GM18507 (cell line): ENCODE measurements at places on chromosomes 6 and 20.

- no peak for DNase-seq
Observed at GRCh38 chr6:127902933-127903332, 2.1 kb upstream of the THEMIS start.

DNA sequence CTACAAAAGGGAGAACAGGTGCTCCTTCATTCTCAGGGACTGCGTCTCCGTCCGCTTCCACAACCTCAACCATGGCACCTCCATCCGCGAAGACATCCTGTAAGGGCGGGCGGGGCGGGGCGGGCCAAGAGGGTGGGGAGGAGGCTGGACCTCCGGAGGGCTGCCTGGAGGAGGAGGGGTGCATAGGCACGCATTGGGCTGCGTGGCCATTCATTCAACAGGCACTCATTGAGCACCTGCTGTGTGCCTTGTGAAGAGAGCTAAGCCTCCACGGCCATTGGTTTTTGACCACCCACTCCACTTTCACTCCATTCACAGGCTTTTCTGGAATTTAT, 435 bp downstream of the ZSWIM3 start:
- DNase-seq: peak; percentile 56

GRCh38 chr6:30042914-30043313, 18.2 kb upstream of the POLR1H start:
- no peak for DNase-seq

- DNase-seq: no peak
Observed at GRCh38 chr20:52083627-52084232, 107.8 kb downstream of the ZFP64 start.

- DNase-seq: no peak
Observed at GRCh38 chr6:92011681-92012245, 1407.6 kb downstream of the EPHA7 start.

- DNase-seq: no peak
Observed at GRCh38 chr6:85544776-85545175, 48.9 kb downstream of the SNX14 start.

GRCh38 chr6:98547634-98548033, 286.7 kb upstream of the POU3F2 start:
- DNase-seq: no peak

DNA sequence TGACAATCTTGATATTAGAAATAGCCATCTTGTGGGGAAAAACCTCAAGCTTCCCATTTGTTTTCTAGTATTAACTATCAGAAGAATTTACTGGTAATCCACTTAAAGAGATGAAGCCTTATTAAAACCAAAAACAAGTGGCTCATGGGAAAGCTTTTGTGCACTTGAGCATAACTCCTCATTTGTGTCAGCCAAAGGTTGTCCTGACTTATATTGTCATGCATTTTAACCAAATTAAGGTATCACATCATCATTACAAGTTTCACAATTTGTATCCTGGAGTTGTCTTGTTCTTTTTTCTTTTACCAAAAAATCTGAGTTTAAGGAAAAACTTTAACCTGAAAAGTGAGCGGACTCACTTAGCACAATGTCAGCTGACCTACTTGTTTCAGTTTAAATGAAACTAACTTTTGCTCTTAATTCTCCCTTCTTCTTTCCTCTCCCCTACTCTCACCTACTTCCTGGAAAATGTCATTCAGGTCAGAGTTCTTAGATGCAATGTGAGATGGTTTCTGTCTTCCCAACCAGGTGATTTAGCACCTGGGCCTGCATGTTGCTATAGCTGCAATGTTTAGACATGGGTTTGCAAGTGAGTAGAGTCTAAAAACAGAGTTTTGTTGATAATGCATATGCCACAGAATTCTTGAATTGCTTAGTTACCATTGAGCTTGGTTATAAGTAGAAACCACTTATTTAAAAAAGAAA, 82.8 kb downstream of the TNFAIP3 start:
- DNase-seq: no peak

DNA sequence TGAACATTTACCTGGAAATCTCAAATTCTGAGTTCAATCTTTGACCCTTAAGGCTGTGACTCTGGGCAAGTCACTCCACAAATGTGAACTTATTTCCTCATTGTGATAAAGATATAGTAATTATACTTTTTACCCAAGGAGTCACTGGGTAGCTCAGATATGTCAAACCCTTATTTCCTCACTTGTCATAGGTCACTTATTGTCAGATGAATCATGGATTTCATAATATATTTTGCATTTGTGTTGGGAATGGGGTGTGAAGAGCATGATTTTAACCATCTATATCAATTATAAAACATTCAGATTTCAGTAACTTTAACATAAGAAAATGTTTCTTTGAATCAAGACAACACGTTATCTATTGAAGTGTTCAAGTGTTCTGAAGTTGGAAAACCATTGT, 3.7 kb upstream of the CARMIL1 start:
- DNase-seq: no peak

- no peak for DNase-seq
Observed at GRCh38 chr20:46694484-46694883, 5.2 kb upstream of the TP53RK start.

- no peak for DNase-seq
Observed at GRCh38 chr20:9119776-9120175, 50.9 kb downstream of the PLCB4 start.
